ENCODE measurements at places on chromosomes 4 and X.

GRCh38 chrX:115490814-115491213 is 70.2 kb upstream of the PLS3 start:
- no peak for DNase-seq

DNA sequence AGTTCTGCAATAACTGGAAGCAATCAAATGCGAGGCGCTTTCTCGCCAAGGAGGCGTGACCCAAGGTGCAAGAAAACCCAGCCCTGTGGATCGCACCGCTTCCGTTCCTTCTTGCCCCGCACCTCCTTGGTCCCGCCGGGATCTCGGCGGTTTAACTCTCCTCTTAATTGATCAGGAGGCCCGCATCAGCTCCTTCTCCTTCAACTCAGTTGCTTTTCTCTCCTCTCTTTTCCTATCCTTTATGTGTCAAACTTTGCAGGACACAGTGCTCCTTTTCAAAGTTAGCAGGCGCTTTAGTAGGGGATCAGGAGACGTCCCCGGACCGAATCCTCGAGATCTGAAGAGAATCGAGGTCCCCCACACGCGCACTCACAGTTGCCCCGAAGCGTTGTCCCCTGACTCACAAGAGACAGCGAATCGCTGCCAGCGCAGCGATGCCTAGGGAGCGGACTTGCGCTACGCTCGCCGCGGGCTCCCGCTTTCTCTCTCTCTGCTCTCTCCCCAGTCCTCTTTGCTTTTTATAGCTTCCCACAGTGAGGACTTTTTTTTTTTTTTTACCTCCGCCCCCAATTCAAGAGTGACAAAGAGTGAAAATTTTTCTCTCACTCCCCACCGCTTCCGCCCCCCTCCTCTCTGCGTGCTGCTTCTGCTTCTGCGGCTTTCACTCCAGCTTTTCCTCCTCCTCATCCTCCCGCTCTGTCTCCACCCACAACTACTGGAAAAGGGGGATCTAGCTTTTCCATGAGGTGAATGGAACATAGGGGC is at the start of gene DKK2:
Gene DKK2 (minus strand): TSS at position 495 of the 765 bp plus-strand sequence. CDS start 722 bp downstream, outside the sequence.
- DNase-seq = no peak

DNA sequence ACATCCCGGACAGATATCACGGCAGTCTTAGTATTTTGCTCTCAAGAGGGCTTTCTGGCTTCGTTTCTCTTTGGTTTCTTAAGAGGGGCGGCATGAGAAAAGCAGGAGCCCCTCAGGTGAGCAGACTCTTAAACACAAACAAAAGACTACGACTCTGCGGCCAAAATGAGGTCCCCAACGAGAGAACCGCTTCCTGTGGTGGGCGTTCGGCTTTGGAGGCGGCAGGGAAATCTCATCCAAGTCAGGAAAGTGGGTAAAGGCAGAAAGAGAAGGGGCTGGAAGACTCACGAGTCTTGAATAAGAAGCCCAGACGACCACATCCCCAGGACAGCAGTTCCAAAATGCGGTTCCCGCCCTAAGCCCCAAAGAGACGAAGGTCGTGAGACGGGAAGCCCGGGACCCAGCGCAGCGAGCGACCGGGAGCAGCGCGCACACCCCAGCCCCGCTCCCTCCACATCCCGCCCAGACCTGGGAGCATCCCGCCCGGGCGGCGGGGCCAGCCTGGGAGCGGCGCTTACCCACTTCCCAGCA is 409 bp downstream of the UGDH start:
- DNase-seq = no peak

GRCh38 chrX:150504397-150505182 is 63.8 kb upstream of the MTM1 start:
- no peak for DNase-seq

DNA sequence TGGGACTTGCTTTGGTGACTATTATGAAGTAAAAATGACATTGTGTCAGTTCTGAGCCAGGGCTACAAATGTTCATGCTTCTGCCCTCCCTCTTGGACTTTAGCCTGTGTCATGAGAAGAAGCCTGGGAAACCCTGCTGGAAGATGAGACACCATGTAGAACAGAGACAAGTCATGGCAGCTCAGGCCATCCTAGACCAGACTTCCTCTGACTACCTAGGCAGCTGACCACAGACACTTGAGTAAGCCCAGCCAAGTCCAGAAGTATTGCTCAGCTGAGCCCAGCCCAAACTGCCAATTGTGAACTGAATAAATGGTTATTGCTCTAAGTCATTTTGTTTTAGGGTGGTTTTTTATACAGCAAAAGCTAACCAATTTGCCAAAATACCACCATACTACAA is 467.6 kb upstream of the CNKSR2 start:
- no peak for DNase-seq

DNA sequence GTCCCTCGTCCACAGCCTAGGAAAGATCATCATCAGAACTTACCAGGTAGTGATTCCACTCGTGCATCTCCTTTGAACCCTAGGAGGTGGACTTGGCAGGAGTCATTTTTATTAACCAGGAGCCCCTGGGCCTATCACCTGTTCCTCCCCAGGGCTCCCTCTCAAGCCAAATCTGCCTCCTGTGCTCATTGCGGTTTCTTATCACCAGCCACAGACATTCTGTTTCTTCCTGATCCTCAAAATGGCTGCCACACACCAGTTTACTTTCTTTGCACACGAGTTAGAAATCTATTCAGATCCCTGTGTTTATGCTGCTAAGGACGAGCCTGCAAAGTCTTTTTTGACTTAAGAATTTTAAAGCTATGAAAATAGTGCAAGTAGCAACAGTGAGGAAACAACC is 354.5 kb upstream of the BOD1L1 start:
- DNase-seq = no peak

DNA sequence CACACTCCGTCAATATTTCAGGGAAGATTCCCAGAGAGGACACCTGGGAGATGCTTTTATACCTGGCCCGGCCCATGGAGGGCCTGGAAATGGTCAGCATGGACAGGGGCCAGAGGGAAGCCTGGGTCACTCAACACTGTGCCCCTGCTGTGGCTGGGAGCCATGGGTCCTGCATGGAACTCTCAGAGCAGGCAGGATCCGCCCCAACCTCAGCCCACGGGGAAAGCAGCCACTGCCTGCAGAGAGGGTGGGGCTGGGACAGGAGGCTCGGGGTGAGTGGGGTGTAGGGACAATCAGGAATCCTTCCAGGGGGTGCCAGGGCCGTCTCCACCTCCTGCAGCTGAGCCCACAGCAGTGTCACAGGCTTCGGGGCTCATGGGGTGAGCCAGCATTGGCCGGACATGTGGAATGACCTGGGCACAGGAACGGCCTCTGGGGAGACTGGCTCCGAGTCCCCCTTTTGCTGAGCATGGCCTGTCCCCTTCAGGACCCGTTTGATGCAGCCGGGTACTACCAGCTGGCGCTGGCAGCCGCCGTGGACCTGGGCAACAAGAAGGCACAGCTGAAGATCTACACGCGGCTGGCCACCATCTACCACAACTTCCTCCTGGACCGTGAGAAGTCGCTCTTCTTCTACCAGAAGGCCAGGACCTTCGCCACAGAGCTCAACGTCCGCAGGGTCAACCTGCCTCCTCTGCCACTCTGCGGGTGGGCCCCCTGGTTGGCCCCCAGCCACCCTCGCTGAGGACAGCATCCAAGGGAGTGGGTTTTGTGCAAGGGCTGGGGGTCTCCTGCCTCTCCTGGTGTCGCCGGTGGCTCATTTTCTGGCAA is 29.1 kb upstream of the HTRA3 start:
- no peak for DNase-seq

DNA sequence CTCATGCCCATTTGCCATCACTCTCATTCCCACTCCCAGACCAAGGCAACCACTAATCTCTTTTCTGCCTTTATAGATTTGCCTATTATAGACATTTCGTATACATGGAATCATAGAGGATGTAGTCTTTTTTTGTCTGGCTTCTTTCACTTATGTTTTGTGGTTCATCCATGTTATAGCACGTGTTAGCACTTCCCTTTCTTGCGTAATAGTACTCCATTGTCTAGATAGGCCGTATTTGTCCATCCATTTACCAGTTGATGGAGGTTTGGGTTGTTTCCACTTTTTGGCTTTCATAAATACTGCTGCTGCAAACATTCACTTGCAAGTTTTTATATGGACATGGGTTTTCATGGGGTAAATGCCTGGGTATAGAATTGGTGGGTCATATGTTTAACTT is 48.4 kb downstream of the KIF4A start:
- no peak for DNase-seq

DNA sequence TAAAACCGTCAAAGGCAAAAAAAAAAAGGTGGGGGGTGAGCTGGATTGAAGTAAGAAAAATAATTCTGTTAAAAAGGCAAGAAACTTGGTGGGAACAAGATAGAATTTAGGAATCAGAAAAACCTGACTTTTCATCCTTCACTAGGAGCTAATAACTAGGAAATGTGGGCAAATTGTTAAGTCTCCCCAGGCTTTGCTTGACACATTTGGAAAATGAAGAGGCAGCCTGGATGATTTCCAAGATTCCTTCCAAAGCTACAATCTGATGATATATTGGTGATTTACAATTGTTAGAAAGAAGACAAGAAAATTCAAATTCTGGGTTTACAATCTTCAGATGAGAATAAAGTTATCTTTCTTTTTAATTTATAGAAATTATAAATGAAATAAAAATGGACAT is 1062.5 kb downstream of the ADGRL3 start:
- no peak for DNase-seq

DNA sequence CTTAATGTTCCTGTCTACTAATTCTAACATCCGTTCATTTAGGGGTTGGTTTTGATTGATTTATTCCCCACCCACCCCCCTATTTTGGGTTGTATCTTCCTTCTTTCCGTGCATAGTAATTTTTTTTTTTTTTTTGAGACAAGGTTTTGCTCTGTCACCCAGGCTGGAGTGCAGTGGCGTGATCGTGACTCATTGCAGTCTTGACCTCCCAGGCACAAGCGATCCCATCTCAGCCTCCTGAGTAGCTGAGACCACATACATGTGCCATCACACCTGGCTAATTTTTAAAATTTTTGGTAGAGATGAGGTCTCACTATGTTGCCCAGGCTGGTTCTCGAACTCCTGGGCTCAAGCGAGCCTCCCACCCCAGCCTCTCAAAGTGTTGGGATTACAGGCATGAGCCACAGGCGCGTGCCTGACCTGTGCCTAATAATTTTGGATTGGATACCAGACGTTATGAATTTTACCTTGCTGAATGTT is 79.9 kb downstream of the ZFX start:
- no peak for DNase-seq

DNA sequence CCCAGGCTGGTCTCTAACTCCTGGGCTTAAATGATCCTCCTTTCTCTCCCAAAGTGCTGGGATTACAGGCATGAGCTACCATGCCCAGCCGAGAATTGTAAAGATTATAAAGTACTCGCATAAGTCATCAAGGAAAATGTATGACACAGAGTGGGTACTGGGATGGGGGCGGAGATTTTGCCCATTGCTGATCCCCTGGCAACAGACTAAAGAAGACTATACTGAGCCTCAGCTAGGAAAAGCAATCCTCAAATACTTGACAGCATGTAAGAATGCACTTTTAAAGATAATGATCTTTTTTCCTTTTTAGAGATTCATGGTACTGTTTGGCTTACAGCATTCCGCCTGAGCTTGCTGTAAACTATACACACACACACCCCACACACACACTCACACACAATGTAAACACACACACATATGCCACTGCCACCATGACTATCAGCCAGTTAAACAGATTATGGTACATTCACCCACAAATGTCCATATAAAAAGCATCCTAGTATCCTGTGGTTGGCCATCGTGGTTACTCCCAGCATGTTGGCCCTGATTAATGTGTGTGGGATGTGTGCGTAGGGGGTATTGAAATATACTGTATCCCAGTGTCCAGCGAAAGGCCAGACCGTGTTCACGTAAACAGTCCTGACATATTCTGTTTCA is 113.0 kb downstream of the AMELX start:
- no peak for DNase-seq

GRCh38 chr4:125836597-125837195 is 521.9 kb downstream of the FAT4 start:
- DNase-seq = no peak

DNA sequence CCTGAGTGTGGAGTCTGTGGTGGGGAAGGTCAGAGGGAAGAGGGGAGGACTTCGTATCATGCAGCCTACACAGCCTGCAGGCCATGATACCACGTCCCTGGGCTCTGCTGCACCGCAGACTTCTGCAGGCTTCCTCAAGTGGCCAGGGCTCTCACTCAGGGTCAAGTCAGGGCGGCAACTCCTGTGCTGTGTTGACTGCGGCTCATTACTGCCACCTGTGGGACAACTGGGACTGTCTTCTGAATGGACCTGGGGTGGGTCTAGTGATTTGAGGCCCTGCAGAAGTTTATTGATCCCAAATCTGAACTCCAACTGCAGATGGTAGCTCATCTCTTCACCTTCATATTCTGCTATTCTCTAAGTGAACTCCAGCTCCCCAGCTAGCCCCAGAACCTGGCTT is 167.1 kb downstream of the NSUN7 start:
- DNase-seq = no peak

DNA sequence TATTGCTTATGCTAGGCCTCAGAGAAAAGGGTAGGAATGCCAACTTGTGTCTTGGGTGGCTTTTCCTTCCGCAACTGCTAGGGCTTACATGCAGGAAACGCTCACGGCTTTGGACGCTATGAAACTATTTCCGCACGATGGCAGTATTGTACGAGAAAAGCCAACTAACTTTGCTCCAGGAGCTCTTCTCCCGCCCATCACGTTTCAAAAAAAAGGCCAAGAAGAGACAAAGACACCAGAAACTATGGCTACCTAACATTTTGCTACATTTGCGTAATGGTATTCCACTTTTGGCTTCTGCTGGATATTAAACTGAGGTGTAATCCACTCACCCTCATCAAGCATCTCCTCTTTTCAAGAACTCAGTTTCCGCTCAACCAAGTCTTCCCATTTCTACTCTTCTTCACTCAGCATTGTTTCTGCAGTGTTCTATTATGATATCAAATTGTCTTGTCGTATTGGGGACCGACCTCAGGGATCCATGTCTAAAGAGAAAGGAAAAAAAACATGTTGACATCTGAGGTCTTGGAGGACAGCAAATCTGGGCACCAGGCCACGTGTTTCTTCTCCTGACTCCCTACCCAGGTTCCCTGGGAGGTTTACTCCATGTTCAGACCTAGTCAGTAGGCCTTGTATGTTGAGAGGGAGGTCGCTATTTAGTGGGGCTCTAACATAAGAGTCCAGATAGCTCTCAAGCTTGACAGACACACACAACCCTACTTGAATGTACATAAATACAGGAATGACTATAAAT is 239.4 kb upstream of the STK26 start:
- DNase-seq = no peak

- no peak for DNase-seq
Measured at GRCh38 chrX:96721354-96721753, 36.7 kb downstream of the DIAPH2 start.

GRCh38 chr4:169861593-169861992 is 103.8 kb upstream of the HPF1 start:
- no peak for DNase-seq
